ENCODE measurements at places on chromosomes 1 and 21.

- no peak for DNase-seq
Measured at GRCh38 chr1:86085741-86086409, 70.7 kb downstream of the COL24A1 start.

DNA sequence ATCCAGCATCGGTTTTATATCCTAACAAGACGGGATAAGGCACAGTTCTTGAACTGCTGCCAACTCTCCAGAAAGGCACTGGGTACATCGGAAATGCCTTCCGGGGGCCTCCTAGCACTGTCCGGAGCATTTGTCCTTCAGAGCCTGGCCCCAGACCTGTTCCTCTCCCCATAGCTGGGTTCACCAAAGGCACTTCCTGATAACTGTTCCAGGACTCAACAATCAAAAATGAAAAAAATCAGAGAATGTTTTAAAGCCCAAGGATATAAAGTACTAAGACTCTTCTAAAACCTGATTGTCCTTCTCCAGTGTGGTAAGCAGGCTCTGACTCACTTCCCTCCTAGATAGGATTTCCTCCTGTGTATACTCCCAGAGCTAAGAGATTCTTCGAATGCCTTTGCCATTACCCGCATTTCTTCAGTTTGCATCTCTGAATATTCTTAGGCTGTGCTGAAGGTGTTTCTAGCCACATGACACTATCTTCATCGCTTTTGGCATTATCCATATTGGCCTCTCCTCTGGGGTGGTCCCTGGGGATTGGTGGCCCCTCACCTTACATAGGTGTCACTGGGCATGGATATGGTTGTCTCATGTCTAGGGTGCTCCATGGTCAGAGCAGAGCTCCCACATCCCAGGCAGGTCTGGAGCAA lies 112.9 kb downstream of the ZBTB18 start:
- DNase-seq: peak; percentile 34

DNA sequence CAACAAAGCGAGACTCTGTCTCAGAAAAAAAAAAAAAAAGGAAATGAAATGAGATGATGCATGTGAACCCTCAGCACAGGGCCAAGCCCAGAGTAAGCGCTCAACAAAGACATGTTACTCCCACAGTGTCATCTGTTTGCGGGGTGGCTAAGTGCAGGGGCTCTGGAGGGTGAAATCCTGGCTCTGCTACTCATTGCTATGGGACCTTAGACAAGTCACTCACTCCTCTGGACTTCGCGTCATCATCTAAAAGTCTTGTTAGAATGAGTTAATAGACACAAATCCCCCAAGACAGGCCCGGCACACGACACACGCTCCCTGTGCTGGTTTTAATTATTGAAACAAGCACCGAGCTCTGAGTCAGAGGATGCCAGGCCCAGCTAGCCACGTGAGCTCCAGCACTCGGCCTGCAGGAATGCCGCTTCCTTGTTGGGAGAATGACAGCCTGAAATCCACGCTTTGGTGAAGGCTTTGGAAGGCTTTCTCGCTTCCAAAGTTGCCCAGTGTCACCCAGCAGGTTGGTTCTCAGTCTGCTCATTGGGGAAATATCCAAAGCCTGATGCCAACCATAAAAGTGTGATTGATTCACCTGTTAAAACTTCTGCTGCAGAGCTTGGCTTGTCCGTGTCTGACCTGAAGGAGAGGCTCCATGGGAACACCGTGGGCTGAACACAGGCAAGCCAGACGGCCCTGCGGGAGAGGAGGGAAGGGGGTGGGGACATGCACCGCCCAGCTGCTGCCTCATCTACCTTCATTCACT lies 36.7 kb upstream of the TARDBP start:
- DNase-seq: no peak

GRCh38 chr1:64961923-64962322 lies 4.4 kb downstream of the JAK1 start:
- DNase-seq: no peak

DNA sequence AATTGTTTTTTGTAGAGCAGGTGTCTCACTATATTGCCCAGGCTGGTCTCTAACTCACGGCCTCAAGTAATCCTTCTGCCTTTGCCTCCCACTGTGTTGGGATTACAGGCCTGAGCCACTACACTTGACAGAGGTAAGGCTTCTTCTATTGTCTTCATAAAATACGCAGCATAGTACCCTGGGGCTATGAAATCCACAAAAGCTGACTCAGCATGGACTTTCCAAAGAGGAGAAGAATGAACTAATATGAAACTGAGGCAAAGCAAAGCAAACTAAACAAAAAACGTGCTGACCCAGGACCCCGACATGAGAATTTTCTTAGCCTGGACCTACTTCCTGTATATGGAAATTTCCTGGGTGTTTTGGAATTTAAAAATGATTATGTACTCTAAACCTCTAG lies 18.5 kb upstream of the ATP13A2 start:
- DNase-seq: no peak

- no peak for DNase-seq
Measured at GRCh38 chr1:147509786-147510395, 31.4 kb upstream of the BCL9 start.

DNA sequence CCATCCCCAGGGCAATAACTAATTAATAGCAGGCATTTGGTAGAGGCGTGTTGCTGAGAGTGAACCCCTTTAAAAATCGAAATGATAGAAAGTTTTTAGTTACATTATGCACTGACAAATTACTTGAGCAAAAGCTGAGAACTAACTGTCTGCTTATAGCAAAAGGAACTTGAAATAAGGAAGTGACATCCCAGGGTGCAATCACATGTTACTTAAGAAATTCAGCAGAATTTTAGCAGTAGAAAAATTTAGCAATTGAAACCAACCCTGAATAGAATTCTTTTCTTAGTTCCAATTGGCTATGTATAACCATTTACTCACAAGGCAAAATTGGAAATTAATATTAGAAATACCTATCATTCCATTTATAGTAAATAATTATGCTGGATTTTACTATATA lies 139.5 kb upstream of the SAMSN1 start:
- DNase-seq: no peak

DNA sequence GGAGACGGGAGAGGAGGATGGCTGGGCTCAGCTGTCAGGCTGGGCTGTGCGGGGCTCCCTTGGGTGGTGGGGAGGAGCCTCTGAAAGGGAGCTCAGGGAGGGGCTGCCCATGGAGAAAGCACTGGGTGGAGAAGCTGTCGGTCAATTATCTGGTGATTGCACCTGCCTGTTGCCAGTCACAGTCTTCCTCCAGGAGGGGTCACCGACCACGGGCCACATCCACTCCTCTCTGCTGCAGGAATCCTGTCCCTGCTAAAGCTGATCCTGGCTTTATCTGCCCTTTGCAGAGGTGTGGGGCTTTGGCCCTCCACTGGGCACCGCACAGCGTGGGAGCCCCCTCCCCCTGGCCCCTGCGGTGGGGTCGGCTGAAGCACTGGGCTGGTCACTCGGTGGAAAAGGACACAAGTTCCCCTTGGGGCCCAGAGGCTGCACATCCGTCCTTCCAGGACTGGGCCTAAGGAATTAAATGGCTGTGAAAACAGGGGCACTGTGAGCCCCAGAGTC lies 21.8 kb upstream of the COL18A1 start:
- no peak for DNase-seq

DNA sequence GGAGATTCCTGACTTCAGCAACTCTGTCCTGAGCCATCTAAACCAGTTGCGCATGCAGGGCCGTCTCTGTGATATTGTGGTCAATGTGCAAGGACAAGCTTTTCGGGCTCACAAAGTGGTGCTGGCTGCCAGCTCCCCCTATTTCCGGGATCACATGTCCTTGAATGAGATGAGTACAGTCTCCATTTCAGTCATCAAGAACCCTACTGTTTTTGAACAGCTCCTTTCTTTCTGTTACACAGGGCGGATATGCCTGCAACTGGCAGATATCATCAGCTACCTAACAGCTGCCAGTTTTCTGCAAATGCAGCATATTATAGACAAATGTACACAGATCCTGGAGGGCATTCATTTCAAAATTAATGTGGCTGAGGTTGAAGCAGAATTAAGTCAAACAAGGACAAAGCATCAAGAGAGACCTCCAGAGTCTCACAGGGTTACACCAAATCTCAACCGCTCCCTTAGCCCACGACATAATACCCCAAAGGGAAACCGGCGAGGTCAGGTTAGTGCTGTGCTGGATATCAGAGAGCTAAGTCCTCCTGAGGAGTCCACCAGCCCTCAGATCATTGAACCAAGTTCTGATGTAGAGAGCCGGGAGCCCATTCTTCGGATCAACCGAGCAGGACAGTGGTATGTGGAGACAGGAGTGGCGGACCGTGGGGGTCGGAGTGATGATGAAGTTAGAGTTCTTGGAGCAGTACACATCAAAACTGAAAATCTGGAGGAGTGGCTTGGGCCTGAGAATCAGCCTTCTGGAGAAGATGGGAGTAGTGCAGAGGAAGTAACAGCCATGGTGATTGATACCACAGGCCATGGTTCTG lies 2.3 kb downstream of the ZBTB37 start:
- no peak for DNase-seq

- no peak for DNase-seq
Measured at GRCh38 chr1:223035724-223036478, 107.1 kb downstream of the TLR5 start.

GRCh38 chr1:240027059-240027462 lies 64.6 kb upstream of the FMN2 start:
- no peak for DNase-seq
